ENCODE measurements at places on chromosomes 4 and X.

GRCh38 chr4:174279433-174280155, 3.9 kb downstream of the FBXO8 start:
- no peak for DNase-seq

DNA sequence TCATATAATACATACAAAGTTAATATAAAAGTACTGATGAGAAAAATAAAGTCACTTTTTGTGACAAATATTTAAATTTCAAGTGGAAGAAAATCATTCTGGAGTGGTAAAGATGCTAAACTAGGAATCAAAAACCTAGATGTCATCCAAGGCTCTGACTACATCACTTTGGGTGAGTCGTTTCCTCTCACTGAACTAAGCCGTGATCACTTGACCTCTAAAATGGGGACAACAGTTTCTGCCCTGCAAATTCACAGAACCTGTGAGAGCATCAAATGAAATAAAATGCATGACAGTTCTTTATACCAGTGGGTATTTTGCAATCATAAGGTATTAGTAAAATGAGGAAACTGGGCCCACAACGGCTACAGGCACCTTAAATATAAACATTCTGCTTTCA, 63.8 kb downstream of the PRDM5 start:
- no peak for DNase-seq

- no peak for DNase-seq
These were observed 4.8 kb downstream of the THOC2 start for GRCh38 chrX:123728016-123728415.

- no peak for DNase-seq
These were observed 1724.3 kb upstream of the TENM3 start for GRCh38 chr4:180518906-180519305.

GRCh38 chrX:131861088-131861787, 161.9 kb upstream of the STK26 start:
- no peak for DNase-seq

GRCh38 chrX:131549011-131549410, 5.1 kb downstream of the OR13H1 start:
- no peak for DNase-seq

DNA sequence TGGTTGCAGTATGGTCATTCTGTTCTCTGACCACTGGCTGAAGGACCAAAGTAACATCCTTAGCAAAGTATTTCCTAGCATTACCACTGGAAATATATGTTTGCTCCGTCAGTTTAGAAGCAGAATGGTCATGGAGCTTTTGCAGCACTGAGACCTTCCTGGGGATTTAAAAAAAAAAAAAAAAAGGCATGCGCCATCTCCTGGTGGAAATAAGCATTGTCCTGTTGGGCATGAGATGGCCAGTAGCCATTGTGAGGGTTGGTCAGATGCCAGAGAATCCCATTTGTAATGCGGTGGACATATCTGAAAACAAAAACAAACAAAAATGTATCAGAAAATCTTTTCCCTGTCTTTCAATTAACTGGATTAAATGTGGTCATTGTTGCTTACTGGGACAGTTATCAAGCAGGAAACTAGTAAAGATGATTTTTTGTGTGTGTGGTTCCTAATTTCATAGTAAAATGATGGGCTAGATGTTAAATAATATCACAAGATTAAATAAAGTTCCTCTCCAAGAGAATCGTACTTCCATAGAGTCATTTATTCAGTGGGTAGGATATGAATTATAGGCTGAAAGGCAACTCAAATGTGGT, 139.6 kb downstream of the SOWAHB start:
- no peak for DNase-seq

DNA sequence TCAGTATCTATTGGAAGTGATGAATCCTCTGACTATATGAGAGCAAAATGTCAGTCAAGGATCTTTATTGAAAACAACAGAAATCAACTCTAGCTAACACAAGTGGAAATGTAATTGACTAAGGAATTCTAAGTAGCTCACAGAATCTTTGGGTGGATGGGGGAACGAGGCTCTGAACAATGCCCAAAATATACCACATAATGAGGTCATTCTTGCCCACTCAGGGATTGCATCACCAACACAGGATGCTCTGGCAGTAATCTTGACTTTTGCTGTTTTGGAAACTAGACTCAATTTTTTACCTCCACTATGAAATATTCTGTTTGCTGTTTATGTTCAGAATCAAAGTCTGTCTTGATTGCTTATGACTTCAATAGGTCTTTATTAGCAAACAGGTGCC, 127.4 kb upstream of the UNC5C start:
- no peak for DNase-seq

DNA sequence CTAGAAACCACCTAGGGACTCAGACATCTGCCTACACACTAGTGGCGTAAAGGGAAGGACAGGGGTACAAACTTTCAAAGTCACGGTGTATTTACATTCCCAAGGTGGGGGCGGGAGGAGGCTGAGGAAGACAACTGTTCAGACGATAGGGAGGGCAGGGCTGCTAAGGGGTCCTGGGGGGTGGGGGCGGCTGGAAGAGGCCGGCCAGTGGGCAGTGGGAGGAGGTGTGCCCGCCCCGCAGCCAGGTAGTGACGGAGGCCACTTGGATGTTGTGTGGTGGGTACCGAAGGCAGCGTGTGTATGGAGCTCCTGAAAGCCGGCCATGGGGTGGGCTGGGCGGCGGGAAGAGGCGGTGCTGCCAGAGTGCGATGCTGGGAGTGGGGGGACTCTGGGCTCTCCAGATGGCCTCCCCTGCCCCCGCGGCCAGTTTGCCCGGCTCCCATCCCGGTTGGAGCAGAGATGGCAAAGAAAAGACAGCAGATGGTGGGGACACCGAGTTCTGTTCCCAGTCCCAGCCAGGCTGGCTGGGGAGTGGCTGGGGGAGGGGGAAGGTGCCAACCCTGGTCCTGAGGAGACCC, 24.2 kb downstream of the L1CAM start:
- DNase-seq, result no peak

GRCh38 chr4:115851918-115852766, 738.7 kb upstream of the NDST4 start:
- DNase-seq, result peak; percentile 10

DNA sequence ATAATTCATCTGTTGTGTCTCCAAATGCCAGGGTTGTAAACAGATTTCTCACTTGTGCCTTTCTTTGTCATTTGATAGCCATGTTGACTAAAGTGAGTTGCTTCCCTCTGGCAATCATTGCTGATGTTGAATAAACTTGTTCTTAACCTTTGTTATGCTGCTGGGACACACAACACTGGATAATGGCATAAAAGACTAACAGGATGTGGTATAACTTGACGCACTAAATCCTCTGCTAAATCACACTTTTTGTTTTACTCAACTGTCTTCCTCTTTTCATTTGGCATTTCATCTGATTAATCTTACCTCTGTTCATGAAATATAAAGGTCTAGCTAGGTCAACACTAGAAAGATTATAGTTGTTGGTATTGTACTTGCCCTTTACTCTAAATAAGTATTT, 17.6 kb upstream of the CXCL5 start:
- no peak for DNase-seq

GRCh38 chr4:163618845-163619244, 124.4 kb downstream of the TMA16 start:
- DNase-seq, result no peak

- DNase-seq, result no peak
These were observed 203.1 kb downstream of the LARP7 start for GRCh38 chr4:112840061-112840460.

- DNase-seq, result no peak
These were observed 42.2 kb downstream of the TBCK start for GRCh38 chr4:106273831-106274230.

GRCh38 chr4:63580796-63581475, 828.3 kb downstream of the TECRL start:
- DNase-seq, result no peak

DNA sequence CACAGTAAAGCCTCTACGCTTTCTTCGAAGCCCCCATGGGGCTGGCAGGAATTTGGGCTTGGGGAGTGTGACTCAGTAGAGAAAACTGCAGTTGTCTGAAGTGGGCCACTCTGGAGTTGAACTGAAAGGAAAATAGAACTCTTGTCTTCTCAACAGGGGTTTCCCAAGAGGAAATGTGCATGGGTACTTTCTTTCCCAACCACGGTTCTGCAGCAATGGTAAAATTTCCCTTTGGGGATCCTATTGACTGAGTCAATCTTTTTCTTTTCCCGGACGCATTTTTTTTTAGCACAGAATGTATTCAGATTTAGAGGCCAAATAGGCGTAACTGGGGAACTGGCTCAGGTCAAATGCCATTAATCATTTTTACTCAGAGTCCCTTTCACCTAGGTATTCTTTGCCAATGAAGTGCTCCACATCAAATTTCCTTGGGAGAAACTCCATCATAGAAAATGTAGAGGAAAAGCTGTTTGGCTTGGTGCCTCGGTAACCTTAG, 269.3 kb downstream of the STIM2 start:
- no peak for DNase-seq

DNA sequence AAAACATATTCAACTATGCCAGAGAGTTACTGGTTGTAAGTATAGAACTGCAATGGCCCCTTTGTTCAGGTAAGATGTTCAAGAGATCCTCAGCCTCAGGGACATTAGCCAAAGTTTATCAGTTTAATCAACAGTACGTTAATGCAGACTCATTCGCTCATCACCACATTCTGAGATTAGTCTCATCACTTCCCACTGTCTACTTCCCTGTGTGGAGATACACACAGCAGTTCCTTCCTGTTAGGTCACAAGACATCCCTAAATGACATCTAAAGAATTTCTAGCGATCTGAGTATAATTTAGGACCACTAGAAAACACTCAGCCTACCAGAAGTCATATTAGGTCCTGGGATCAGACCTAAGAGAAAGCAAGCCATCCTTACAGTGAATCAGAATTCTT, 10.4 kb downstream of the SLC10A7 start:
- no peak for DNase-seq

DNA sequence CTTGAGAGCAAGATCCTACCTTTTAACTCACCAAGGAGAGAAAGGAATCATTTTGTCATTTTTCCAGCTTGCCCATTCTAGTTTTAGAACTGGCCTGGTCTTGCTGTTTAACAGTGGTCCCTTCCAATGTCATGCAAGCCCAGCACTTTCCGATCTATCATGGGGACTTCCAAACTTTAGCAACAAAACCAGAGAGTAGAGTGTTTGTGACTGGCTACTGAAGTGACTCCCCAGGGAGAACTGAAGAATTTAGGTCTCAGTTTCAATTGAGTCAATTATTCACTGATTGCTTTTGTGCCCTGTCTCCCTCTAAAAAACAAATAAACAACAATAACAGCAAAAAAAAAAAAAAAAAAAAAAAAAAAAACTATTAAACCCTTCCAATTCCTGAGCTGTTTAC, 108.3 kb downstream of the LHFPL1 start:
- DNase-seq, result no peak

DNA sequence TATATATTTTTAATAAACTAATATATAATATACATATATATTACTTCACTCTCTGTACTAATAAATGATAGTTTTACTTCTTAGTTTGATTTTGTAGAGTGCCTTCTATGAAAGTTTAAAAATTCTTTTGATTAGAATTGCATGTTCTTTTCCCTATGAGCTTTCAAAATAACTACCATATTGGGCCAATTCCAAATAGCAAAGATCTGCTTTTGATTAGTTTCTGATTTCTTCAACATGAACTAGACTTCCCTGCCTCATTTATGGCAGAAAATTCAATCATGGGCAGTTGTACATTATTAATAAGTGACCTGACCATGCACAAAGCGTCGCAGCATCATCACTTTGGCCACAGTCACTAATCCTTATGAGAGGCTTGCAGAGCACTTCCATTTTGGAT, 48.9 kb upstream of the TEX13A start:
- DNase-seq, result no peak

GRCh38 chrX:96379951-96380350, 304.7 kb upstream of the DIAPH2 start:
- no peak for DNase-seq

DNA sequence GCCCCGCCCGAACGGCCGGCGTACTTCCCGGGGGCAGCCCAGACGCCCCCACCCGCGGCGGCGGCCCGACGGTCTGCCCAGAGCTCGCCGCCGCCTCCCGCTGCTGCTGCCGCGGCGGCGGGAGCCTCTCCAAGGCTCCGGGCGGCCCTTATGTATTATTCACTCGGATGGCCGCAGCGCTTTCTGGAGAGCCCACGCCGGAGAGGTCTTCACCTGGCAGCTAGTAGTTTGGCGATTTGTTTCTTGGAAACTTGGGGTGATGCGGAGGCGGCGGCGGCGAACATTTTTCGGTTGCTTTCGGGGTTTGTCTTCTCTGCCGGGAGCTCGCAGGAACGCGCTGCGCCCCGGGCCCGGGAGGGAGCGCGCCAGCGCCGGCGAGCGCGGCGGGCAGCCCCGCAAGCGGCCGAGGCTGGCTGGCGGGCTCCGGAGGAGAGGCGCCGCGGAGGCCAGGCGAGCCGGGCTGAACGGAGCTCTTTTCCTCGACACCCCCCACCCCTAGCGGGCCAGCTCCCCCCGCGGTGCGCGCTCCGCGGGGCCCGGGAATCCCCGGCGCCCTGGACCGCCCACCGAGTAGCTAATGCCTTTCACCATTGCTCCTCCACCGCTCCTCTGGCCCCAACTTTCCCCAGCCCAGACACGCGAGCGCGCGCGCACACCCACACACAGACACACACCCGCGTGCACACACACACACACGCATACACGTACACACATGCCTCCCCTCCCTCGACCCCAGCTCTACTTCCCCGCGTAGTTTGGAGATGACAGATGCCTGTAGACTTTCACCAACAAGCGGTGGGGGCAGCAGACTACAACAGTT, 113.5 kb downstream of the DHX15 start:
- peak; percentile 4 for DNase-seq

- no peak for DNase-seq
These were observed 332.0 kb downstream of the NKX6-1 start for GRCh38 chr4:84167093-84167492.

GRCh38 chr4:138981930-138982390, 33.6 kb upstream of the NOCT start:
- DNase-seq, result no peak

DNA sequence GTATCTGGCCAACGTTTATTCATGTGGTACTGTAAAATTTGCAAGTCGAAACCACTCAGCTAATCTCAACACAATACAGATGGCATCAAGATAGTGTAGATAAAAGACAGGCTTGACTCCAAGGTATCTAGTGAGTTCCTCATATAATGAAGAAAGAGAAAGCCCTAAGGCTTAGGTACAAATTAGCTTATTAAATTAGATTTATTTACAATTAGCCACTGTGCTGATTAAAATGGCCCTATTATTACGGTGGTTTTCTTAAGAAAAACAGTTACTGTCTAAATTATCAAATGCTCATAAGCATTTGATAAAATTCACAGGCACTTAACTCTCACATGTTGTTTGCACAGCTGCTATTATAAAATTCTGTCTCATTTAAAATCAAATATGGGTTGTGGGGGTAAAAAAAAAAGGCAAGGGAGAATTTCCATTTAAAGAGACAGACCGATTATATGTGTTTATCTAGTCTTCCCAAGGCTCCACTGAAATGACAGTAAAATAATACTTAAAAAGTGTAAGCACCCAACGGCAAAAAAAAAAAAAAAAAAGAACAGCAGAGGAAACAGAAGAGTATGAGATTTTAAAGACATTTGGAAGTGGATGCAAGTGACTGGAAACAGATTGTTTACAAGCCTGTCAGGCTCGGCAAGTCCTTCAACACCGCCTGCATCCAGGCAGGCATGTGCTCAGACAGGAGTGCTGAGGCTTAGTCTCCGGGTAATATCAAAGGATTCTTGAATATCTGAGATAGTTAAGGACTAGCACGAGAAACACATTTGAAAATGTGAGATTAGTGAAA, 55.1 kb downstream of the FAM13A start:
- DNase-seq, result no peak
